ENCODE measurements at places on chromosomes 11 and 22. TPM values are rescaled to one million over a fixed set of nuclear protein-coding genes. Genes with fewer than 3 reads are reported as not detected.

MMP8 gene
- polyA plus RNA-seq, result 0.18 TPM

CCDC88B gene
- polyA plus RNA-seq, result 2.0 TPM

OTOG gene
- 0.76 TPM for polyA plus RNA-seq

SUSD2 gene
- 17.2 TPM for polyA plus RNA-seq

Data from right renal cortex interstitium (tissue), 3 donors.